ENCODE measurements at places on chromosomes 7 and 10. TPM values are rescaled to one million over a fixed set of nuclear protein-coding genes. Genes with fewer than 3 reads are reported as not detected.

The SPDYE9 gene
- total RNA-seq: not detected

The MOSPD3 gene
- total RNA-seq: 60.7 TPM

The KIAA1217 gene
- 0.05 TPM for total RNA-seq

The NCF1 gene
- total RNA-seq: 5.2 TPM

The AGFG2 gene
- total RNA-seq: 28.8 TPM

The UBTD1 gene
- total RNA-seq: 1.1 TPM

The PNLIPRP1 gene
- total RNA-seq: not detected

The ATAD1 gene
- 42.7 TPM for total RNA-seq

The ADAMTS14 gene
- not detected for total RNA-seq

The ABCA13 gene
- total RNA-seq: 0.18 TPM

The HMX3 gene
- not detected for total RNA-seq

All from activated naive CD4-positive, alpha-beta T cell treated with anti-CD3 and anti-CD28 coated beads, Interleukin-2, amount 10 ng/mL, durations not matched to agents 5 hours and 36 hours (primary cell).